ENCODE measurements at places on chromosomes 7 and 10.

- no peak for DNase-seq
These were observed 82.5 kb upstream of the CAPZA2 start for GRCh38 chr7:116779931-116780330.

GRCh38 chr7:105846404-105846803 lies 30.0 kb downstream of the ATXN7L1 start:
- DNase-seq: no peak

- no peak for DNase-seq
These were observed at the start of gene H2BK1 for GRCh38 chr7:151210087-151210854. TSS of gene H2BK1 (minus strand) at chr7:151210488. CDS start at chr7:151210318, 170 bp downstream.

GRCh38 chr10:101331956-101332355 lies 22.0 kb upstream of the BTRC start:
- DNase-seq: no peak
